ENCODE measurements at places on chromosomes 3 and 15. TPM values are rescaled to one million over a fixed set of nuclear protein-coding genes. Genes with fewer than 3 reads are reported as not detected.

GRCh38 chr3:24521420-24522145 is 26.9 kb upstream of the THRB start:
- DNase-seq: peak; percentile 84

DNA sequence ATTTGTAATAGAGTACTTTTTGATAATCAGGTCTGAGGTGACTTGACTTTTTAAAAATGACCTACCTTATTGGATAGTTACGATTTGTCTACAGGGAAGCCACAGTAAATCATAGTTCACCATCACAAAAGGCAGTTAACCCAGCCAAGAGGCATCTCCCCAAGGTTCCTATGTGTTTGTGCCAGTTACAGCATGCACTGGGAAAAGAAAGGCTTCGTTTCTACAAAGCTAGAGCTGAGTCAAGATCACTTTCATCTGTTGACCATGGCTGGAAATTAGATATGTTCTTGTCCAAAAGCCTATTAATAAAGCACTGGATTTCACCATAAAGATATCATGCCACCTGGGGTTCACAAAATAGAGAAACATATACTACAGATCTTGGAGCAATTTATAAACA is 139.9 kb downstream of the GREM1 start:
- no peak for DNase-seq

GOLGA8H gene
- total RNA-seq: 0.93 TPM

CCR9 gene
- not detected for total RNA-seq

- no peak for DNase-seq
Measured at GRCh38 chr15:61116825-61117224, 112.3 kb downstream of the RORA start.

UROC1 gene
- total RNA-seq: not detected

ALPK3 gene
- total RNA-seq: 18.6 TPM

GRCh38 chr3:23002836-23003732 is 200.0 kb upstream of the UBE2E2 start:
- no peak for DNase-seq

DNA sequence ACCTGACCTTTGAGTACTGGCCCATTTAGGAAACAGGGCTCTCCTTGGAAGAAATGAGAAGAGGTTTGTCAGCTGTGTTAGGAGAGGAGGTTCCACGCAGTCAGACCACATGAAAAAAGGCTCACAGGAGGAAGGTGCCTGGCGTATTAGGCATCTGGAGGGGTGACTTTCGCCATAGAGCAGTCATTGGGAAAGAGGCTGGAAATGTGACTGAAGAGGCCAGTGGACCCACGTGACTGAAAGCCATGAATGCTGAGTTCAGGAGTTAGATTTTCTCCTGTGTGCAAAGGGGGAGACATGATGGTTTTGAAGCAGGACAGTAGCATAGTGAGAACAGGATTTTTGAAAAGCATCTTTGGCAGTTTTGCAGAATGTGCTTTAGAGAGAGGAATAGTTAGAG is 29.7 kb upstream of the RNF7 start:
- no peak for DNase-seq

- DNase-seq: no peak
Measured at GRCh38 chr3:15368561-15369135, 36.3 kb upstream of the SH3BP5 start.

GRCh38 chr3:178826435-178827123 is 245.0 kb downstream of the ZMAT3 start:
- DNase-seq: no peak

GRCh38 chr3:72665701-72666446 is 182.4 kb downstream of the SHQ1 start:
- DNase-seq: no peak

DNA sequence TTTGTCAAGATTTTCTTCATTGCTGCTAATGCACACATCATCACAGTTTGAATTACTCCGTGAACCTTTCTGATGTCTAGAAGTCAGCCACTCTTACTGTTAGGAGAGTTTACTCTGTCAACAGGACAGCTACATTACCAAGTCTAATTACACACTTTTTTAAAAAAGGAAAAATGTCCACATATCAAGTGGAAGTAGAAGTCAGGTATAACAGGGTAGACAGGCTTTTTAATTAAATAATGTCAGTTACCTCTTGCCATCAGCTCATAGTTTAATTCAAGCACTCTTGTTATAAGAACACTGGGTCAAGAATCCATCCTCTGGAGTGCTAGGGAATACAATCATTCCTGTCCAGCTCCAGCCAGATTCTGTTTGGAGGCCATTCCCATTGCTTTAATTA is 232.8 kb downstream of the TAFA4 start:
- no peak for DNase-seq

DNA sequence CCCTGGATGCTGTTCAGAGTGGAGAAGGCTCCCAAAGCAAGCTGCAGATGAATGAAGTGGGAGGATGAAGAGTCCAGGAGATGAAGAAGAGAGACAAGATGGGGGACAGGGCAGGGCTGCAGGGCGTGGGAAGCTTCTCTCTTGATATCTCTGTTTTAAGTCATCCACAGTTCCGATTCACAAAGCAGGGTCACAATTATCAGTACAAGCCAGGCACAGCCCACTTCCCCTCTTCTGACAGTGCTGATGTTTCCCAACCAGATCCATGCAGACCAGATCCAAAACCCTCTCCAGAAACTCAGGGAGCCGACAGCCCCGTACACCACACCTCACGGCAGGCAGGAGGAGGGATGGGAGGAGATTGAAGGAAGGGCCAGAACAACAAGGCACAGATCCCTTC is 31.1 kb downstream of the NTRK3 start:
- no peak for DNase-seq

INSYN1 gene
- 12.8 TPM for total RNA-seq

DNA sequence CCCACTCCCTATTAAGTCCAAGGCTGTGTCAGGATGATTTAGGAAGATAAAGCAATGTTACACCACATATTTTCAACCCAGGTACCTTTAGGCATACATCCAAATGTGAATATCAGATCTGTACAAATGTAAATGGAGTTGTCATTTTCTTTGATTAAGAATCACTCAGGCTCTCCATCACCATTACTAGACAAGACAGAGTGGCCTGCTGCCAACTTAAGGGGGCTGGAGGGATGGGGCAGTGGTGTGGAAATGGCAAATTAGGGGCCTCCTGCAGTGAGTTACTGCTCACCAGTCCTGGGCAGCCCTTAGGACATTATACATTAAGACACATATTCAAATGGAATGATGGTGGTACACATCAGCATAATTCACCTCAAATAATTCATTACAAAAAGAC is 211.0 kb downstream of the TNIK start:
- no peak for DNase-seq

- no peak for DNase-seq
Measured at GRCh38 chr3:185537369-185537970, 14.9 kb downstream of the LIPH start.

GRCh38 chr3:179811321-179812095 is 158.7 kb downstream of the USP13 start:
- DNase-seq: no peak

C3orf70 gene
- 46.1 TPM for total RNA-seq

AP3B2 gene
- 0.86 TPM for total RNA-seq

DNA sequence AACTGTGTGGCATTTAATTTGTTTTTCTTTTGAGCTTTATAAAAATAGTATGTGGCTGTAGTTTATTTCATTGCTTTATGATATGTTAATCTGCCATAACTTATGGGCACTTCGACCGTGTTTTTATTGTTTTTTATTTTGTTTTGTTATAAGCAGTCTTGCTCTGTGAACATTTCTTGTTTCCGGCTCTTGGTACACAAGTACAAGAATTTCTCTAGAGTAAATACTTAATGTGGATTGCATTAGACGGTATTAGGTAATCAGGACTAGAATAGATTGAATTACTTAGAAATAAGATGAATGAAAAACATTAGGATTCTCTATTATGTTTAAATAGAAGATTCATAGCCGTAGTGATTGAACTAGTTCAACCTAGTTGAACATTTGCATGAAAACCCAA is 2.1 kb downstream of the ZFAND6 start:
- no peak for DNase-seq

GRCh38 chr15:60721707-60722106 is 242.8 kb upstream of the ICE2 start:
- no peak for DNase-seq

AHSG gene
- not detected for total RNA-seq

- DNase-seq: no peak
Measured at GRCh38 chr15:85329561-85330422, 50.6 kb upstream of the AKAP13 start.

GRCh38 chr3:4758957-4759656 is 220.1 kb upstream of the BHLHE40 start:
- no peak for DNase-seq

- DNase-seq: no peak
Measured at GRCh38 chr3:4820296-4821121, 158.7 kb upstream of the BHLHE40 start.

Data from posterior vena cava (tissue), 2 donors.